H54 (cell line): ENCODE measurements at places on chromosomes 6 and 20.

- DNase-seq, result no peak
Measured at GRCh38 chr6:109008537-109009235, 86.0 kb downstream of the SESN1 start.

DNA sequence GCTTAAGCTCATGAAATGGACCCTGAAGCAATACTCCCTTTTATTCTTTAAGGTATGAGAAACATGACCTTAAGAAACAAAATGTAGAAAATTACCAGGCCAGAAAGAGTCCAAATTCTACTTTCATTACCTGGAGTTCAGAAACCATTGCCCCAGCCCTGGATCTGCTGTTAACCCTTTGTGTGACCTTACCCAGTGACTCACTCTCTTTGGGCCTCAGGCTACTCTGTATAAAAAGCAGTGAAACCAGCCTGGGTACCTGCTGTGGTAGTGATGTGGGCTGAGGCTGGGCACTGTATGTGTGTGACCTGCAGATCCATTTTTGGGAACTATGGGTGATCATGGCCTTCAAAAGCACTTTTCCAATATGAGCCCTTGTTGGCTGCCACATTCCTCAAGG lies 47.2 kb downstream of the SLC9A8 start:
- DNase-seq, result peak; percentile 27

DNA sequence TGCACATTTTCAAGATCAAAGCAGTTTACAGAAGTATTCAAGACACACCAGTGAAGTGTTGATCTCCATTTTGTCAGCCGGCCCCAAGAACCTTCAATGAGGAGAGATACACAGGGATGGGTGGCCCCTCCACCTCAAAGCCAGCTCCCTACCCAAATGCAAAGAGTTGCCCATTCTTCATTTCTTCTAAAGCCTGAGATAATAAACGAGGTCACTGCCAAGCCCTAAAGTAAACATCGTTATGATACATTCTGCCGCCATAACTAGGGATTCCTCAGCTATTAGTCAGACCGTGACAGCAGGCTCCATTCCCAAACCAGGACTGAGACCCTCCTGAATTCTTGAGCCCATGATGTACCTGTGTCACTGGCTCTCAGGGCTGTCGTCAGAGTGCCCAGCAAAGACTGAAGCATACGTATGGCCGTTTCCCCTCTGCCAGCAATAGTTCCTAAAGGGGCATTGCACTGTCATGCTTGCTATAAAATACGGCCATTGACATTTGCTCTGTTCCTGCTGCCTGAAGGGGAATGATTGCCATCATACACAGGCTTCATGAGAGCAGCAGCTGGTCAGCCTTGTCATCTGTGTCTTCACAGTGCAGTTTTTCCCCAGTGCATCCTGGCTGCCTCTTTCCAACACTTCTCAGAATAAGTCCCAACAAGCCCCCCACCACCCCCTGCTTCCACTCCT lies 41.7 kb downstream of the ISM1 start:
- peak; percentile 14 for DNase-seq

GRCh38 chr6:13076575-13076974 lies 251.8 kb downstream of the TBC1D7 start:
- DNase-seq, result no peak

DNA sequence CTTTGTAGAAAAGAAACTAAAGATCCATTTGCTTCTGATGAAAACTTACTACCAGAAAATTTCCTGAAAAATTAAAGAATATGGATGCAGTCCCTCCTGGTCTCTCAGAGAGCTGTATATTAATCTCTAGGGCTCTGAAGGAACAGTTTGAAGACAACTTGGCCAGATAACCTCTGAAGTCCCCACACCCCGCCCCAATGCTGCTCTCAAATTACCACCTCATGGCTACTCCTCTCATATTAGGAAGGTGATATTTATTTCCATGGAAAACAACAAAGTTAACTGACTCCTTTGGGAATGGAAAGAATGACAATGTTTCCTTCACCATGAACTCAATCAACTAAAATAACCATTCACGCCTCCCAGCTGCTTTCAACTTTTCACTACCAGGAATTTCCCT lies 408.4 kb upstream of the FLRT3 start:
- no peak for DNase-seq

- DNase-seq, result no peak
Measured at GRCh38 chr6:147065786-147066185, 138.4 kb upstream of the STXBP5 start.

DNA sequence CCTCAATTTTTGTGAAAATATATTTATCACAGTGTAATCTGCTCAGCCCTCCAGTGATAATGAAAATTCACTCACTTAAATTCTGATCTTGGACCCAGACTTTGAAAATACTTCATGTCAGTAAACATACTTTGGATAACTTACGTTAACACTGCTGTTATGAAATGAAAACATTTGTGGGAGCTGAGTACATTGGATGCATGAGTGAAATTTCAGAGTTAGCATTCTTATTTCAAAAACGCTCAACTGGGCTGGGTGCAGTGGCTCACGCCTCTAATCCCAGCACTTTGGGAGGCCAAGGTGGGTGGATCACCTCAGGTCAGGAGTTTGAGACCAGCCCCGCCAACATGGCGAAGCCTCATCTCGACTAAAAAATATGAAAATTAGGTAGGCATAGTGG lies 196.4 kb downstream of the UTRN start:
- no peak for DNase-seq

DNA sequence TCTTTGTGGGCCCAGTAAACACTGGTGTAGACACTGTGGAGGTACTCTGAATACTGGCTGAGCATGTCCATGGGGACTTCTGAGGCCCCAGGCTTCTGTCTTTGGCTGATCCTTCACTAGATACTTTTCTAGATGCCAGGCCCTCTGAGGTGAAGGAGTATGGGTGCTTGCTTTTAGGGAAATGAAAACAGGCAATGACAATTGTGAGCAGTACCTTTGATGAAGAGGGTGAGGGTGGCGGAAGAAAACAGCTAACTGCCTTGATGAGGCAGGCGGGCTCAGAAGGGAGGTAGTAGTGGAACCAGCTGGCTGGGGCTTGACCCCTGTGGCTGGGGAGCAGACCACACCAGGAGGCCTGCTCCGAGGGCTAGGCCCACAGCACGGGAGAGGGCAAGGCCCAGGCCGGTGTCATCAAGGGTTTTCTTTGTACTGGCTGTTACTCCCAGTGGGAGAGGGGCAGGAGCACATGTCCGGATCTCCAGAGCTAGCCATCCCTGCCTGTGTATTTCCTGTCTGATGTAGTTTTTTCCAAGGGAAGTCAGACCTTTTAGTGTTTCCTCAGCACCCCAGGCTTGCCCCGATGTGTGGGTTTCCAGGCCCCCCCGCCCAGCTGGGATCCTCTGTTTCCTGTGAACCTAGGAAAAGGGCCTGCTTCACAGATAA lies 3.9 kb downstream of the PLCG1 start:
- DNase-seq, result no peak

GRCh38 chr6:168671863-168672546 lies 231.0 kb downstream of the SMOC2 start:
- DNase-seq, result no peak

- DNase-seq, result no peak
Measured at GRCh38 chr6:25689966-25690365, 38.0 kb downstream of the SCGN start.

GRCh38 chr6:142255785-142256184 lies 46.0 kb upstream of the ADGRG6 start:
- no peak for DNase-seq

DNA sequence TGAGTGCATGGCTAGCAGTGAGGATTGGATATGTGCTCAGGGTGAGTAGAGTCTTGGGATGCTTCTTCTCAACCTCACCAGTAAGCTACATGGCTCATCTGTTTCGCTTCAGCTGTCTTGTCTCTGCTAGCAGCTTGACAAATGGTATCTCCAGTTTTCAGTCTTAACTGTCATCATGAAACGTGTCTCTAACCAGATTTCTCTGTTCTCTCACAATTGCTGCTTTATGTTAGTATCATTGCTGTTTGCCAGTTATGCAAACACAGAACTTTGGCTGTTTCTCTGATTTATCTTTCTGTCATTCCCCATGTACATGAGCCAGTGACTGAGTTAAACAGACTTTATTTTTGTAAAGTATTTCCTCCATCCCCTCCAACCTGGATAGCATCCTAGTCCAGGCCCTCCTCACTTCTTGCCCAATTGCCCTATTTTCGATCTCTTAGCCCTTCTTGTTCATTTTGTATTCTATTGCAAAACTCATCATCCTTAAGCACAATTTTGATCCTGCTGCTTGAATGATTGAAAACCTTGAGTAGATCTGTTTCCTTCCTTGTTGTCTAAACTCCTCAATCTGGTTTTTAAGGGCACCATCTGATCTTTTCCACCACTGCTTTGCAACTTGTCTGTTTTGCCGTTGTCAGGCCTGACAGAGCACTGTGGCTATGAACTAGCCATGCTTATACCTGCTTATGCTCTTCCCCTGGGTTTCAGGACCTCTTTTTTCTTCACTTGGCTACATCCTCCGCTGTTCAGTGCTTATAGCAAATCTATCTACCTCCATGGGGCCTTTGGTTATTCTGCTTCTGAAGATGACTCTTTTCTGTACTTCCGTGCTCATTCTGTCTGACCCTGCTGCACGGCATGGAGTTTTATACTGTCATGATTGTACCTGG lies 37.7 kb upstream of the ADIG start:
- DNase-seq, result no peak

- no peak for DNase-seq
Measured at GRCh38 chr20:44572551-44573500, 9.6 kb upstream of the PKIG start.

DNA sequence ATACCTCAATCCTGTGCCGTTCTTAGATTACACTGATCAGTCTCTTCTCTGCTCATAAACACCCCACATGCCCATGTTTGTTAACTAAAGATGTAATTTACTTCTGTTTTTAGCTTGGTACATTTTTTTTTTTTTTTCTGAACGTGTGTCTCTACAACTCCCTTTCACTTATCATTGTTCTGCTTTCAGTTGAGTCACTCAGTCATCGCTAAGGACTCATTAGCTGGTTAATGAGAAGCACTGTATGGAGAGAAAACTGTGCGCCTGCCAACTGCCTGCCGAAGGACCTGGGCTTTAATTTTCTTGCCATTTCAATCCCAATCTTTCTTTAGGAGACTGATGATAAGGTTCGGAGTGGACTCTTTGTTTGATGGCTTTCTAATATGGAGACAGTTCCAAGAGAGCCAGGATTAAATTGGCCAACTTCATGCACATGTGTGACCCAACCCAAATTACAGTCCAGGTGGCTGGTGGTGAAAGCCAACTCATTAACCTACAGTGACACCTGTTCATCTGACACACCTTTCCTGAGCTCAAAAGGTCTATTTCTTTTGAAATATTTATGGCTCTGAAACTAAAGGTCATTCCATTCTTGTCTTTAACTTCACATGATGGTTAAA lies 334.1 kb downstream of the BCKDHB start:
- no peak for DNase-seq

GRCh38 chr6:160031871-160032270 lies 63.0 kb downstream of the IGF2R start:
- DNase-seq, result no peak

DNA sequence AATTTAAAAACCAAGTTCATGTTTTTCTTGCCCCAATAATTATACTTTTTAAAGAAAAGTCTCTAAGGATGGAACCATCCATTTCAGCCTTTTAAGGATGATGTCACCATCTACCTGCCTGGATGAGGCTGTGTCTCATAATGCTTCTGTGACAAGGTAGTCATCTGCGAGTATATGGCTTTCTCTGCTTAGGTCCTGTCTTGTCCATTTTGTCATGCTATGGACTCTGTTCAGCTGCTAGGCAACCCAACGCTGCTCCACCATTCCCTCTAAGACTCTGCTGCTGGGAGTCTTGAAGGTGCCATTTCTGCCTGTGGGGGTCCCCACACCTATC lies 459.8 kb upstream of the RUNX2 start:
- DNase-seq, result no peak

- DNase-seq, result no peak
Measured at GRCh38 chr6:42239333-42239732, 21.7 kb upstream of the MRPS10 start.

GRCh38 chr20:45235995-45236394 lies 14.8 kb downstream of the SEMG2 start:
- no peak for DNase-seq

DNA sequence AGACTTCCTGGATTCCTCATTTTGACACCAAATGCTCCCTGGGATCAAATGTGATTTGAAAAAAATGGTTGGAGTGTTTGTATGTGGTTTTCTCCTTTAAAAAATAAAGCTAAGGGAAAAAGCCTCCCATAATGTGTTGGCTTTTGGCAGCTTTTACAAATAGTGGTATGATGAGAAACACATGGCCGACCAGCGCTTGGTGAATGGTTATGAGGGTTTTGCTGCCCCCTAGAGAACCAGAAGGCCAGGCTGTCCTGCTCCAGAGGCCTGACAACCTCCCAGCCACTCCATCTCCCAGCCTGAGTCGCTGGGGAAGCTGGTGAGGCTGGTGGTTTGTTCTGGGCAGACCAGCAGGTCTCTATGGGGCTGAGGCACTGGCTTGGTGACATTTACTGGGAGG lies 69.3 kb downstream of the CLIC5 start:
- DNase-seq, result no peak

GRCh38 chr20:25288291-25289181 lies 40.7 kb downstream of the PYGB start:
- no peak for DNase-seq

DNA sequence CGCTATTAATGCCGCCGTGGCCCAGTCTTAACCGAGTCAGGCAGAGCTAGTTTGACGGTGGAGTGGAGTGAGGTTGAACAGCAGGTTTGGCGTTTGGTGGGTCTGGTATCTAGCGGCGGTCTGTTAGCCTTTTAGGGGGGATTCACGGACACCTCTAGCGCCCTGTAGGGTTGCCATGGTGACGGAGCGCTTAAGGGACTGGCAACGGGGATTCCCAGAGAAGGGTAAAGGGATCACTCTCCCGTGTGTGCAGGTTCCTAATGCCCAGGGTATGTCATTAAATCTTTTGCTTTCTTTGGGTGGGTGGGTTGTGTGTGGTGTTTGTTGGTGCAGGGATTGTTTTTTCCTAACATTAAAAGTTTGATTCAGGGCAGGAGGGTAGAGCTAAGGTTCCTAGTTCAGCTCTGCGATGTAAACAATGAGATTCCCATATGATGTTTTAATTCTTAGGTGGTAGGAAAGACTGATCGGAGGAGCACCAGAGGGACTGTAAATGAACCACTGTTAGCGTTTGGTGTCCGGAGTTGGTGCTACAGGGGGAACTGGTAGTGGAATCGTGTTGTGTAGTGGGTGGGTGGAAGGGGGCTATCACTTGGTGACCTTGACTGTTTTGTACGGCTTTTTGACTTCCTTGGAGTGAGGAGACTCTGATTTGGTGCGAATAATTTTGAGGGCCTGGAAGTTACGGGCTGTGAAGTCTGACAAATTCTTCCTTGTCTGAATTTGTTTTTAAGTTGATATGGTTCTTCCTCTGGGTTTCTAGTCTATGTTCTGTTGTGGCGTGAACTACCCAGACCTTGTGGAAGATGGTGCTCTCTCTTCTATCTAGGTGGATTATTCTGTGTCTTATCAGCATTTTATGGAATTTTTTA lies 5.0 kb downstream of the BRD2 start:
- no peak for DNase-seq

GRCh38 chr20:56925082-56925830 lies 296.1 kb downstream of the TFAP2C start:
- no peak for DNase-seq

GRCh38 chr6:122790423-122791309 lies 1.6 kb downstream of the SMPDL3A start:
- no peak for DNase-seq
